ENCODE measurements at places on chromosomes 4 and X. TPM values are rescaled to one million over a fixed set of nuclear protein-coding genes. Genes with fewer than 3 reads are reported as not detected.

TCEAL6 gene
- 0.39 TPM for total RNA-seq

TCEAL5 gene
- not detected for total RNA-seq

ODAPH gene
- total RNA-seq = not detected

ASB12 gene
- total RNA-seq = not detected

CXCL1 gene
- 10.5 TPM for total RNA-seq

ACOT9 gene
- 48.7 TPM for total RNA-seq

PPARGC1A gene
- 5.8 TPM for total RNA-seq

HSFX2 gene
- not detected for total RNA-seq

DAPP1 gene
- 2.0 TPM for total RNA-seq

AMOT gene
- total RNA-seq = 12.1 TPM

BMP3 gene
- total RNA-seq = 24.5 TPM

RNF175 gene
- 0.16 TPM for total RNA-seq

PFKFB1 gene
- not detected for total RNA-seq

LEF1 gene
- total RNA-seq = not detected

TEX13C gene
- total RNA-seq = not detected

DNA sequence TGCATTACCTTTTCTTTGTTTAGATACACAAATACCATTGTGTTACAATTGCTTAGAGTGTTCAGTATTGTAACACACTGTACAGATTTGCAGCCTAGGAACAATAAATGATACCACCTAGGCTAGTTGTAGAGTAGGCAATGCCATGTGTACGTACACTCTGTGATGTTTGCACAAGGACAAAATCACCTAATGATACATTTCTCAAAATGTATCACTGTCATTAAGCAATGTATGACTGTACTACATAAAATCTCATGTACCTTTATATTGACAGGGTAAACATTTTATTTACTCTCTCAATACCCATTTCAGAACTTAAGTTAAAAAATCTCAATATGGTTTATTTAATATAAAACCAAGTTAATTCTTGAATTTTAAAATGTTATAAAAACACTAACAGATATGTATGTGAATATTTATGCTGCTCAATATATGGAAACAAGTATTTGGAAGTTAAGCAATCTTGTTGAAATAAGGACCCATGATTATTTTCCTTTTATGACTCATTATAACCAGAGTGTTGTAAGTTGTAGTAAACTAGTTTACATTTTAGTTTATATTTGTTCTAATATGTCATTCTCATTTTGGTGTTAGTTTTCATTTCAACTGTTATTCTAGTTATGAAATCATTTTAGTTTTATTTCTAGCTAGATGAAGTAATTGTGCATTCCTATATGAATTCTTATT lies 409.2 kb downstream of the TLL1 start:
- ATAC-seq = no peak

- no peak for ATAC-seq
Measured at GRCh38 chrX:31420302-31420701, 348.5 kb upstream of the FTHL17 start.

DNA sequence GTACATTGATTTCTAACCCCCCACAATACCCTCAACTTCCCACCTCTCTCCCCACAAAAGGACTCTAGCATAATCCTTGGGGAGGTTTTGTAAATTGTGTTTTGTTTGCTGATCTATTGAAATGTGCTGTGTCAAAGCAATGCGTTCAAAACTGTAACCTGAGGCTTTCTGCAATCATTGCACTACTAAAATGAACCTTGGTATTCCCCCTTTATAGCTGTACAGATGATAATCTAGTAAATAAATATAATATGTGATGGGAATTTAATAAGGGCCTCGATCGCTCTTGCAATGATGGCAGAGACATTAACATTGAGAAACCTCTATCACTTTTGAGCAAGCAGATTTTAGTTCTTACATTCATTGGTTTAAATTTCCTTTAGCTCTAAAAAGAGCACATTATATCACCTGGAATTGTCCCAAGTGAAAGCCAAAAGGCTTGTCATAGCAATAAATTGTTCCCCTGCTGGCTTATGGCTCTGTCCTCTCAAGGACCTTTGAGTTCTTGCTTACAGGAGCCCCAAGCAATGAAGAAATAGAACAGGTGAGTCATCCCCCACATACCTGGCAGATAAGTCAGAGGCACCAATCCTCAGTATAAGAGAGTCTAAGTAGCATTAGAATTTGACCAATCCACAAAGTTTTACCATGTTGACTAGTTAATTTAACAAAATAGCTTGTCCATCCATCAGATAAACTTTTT lies 18.4 kb upstream of the ACE2 start:
- ATAC-seq = no peak

GRCh38 chr4:48991357-48991756 lies 5.3 kb downstream of the CWH43 start:
- ATAC-seq = no peak

GRCh38 chr4:65336465-65336864 lies 333.8 kb downstream of the EPHA5 start:
- ATAC-seq = no peak

- no peak for ATAC-seq
Measured at GRCh38 chr4:31236020-31236638, 516.0 kb downstream of the PCDH7 start.

GRCh38 chrX:145393702-145394235 lies 146.5 kb downstream of the SPANXN1 start:
- no peak for ATAC-seq

DNA sequence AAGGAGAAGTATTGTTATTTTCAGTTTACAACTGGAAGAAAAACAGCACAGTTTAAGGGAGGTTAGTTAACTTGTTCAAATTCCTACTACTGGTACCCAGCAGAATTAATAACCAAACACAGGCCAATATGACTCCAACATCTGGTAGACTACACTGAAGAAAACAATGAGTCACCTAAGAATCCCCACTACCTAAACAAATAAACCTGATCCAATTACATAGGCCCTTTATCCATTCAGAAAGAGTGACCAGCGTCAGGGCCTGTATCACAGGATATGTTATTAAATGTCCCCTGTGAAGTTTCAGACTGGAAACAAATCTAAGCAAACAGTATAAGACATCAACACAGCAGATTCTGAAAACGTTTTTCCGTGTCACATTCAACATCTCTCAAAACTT lies 492.5 kb upstream of the INTU start:
- ATAC-seq = no peak

GRCh38 chrX:40177942-40178715 lies 80.4 kb upstream of the BCOR start:
- no peak for ATAC-seq

DNA sequence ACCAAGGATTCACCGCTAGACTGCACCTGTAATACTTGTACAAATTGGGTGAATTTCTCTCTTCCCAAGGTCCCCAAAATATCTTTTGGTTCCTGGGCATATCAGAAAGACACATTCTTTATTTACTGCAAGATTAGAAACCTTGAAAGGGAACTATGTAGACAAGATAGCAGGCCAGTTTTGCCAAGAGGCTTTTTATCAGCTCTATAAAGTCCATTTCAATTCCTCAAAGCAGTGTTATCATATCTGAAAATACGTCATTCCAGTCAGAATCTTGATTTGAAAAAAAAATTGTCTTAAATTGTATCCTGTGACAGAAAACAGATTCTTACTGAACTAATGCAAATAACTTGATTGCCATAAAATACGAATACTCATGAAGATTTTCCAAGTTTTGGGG lies 37.0 kb upstream of the NSG1 start:
- ATAC-seq = no peak

DNA sequence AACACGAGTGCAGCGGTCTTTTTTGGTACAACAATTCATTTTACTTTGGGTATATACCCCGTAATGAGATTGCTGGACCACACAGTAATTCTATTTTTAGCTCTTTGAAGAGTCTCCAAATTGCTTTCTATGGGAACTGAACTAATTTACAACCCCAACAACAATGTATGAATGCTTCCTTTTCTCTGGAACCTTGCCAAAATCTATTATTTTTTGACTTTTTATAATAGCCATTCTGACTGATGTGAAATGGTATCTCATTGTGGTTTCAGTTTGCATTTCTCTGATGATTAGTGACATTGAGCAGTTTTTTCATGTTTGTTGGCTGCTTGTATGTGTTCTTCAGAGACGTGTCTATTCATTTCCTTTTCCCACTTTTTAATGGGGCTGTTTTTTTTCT lies 240.8 kb downstream of the STK32B start:
- ATAC-seq = no peak

- ATAC-seq = no peak
Measured at GRCh38 chr4:121875652-121876051, 5.4 kb upstream of the BBS7 start.

DNA sequence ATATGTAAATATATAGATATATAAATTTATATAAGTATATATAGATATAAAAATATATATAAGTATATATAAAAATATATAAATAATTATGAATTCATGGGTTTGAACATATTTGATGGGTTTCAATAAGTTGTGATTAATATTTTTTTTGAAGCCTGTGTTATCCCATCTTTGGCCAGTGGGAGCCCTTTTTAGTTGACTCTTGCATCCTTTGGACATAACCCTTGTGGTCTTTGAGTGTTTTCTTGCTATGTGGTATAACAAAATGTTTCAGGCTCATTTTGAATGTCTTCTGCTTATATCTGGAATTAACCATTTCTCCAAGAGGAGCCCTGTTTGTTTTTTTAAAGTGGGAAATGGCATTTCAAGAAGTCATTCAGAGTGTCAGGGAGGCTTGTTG lies 15.2 kb downstream of the SNX25 start:
- no peak for ATAC-seq

GRCh38 chrX:152635941-152636340 lies 1.8 kb upstream of the GABRQ start:
- ATAC-seq = no peak

- ATAC-seq = no peak
Measured at GRCh38 chrX:72006461-72006860, 95.8 kb downstream of the NHSL2 start.

GRCh38 chr4:6826781-6827508 lies 44.4 kb downstream of the KIAA0232 start:
- no peak for ATAC-seq

GRCh38 chrX:13836575-13836974 lies 19.7 kb upstream of the GPM6B start:
- no peak for ATAC-seq

DNA sequence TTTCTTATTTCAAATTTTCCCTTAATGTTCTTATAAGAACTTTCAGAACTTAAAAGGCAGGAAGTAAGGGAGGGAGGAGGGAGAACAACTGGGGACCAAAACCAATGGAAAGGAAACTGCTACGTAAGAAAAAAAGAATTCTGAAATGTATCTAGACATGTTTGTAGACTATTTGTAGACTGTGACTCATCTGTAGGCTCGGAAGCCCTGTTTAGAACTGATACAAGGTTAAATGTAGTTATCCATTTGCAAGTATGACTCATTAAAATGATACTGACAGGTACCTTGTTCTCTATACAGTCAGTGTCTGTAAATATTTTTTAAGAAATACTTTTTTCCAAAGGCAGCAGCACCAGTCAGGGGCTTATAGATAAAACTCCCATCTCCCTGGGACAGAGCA lies 202.0 kb downstream of the DHX15 start:
- no peak for ATAC-seq

DNA sequence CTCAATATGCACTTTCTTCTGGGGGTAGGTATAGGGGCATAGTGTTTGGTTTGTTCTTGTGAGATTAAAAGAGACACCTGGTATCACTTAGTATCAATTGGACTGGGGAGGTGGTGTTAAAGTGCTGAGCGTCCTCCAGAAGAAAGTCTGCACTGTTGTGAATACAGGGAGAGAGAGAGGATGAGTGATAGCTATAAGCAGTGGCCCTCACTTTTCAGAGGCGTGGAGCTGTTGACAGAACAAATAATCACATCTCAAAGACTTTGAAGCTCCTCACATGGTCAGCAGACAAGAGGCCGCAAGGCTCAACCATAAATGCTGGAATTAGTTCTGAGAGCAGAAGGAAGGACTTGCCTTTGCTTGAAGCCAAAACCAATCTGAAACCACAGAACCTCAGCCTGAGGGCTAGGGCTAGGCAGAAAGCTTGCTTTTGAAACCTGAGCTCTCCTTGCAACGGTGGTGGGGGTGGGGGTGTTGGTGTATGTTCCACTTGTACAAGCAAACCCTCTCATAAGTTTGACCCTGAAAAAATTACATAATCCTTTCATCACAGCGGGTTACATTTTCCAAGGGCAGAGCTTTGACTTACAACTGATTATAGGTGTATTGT lies 123.2 kb upstream of the SCML1 start:
- no peak for ATAC-seq

GRCh38 chr4:42781315-42781714 lies 111.2 kb upstream of the GRXCR1 start:
- ATAC-seq = no peak

DNA sequence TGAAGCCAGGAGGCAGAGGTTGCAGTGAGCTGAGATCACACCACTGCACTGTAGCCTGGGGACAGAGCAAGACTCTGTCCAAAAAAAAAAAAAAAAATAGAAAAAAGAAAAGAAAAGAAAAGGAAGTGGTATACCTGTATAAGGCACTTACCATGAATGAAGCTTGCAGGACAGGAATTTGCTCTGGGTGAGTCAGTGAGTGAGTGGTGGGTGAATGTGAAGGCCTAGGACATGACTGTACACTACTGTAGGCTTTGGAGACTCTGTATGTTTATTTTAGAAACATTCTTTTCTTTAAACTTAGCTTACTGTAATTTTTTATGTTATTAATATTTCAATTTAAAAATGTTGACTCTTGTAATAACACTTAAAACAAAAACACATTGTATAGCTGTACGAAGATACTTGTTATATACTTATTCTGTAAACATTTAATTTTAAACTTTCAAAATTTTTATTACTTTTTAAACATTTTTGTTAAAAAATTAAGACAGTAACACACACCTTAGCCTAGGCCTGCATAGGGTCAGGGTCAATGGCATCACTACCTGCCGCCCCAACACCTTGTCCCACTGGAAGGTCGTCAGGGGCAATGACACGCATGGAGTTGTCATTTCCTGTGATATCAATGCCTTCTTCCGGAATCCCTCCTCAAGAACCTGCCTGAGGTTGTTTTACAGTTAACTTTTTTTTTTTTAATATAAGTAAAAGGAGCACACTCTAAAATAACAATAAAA lies 78.7 kb downstream of the CLNK start:
- ATAC-seq = no peak
